ENCODE measurements at places on chromosomes 16 and 17.
A peak's percentile ranks its signal among the peaks of the same experiment; 100 is the strongest.

DNA sequence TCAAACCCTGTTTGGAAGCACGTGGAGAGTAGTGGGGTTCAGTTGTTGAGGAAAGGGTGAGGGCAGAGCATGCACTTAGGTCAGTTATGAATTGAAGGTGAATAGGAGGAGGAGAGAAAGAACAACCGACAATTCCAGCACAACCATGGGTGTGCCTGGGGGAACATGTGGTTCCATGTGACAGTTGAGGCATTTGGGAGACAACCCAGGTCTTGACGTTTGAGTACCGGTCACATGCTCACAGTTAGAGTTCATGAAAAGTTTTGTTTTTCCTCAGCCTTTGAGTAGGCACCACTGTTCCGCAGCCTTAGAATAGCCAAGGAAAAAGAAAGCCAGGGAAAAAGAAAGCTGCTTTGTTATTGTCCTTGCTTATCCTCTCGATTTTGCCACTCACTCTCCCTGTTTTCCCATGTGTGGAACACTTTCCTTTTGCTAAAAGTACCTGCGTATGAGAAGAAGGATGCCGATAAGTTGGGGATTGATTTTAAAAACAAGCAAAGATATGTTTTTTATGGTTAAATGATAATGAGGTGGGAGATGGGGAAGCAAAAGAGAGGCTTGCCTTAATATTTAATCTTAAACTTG, 25.6 kb upstream of the ABCC11 start:
- DNase-seq, result no peak

GRCh38 chr17:79851461-79851817, 12.2 kb upstream of the CBX4 start:
- DNase-seq, result no peak

DNA sequence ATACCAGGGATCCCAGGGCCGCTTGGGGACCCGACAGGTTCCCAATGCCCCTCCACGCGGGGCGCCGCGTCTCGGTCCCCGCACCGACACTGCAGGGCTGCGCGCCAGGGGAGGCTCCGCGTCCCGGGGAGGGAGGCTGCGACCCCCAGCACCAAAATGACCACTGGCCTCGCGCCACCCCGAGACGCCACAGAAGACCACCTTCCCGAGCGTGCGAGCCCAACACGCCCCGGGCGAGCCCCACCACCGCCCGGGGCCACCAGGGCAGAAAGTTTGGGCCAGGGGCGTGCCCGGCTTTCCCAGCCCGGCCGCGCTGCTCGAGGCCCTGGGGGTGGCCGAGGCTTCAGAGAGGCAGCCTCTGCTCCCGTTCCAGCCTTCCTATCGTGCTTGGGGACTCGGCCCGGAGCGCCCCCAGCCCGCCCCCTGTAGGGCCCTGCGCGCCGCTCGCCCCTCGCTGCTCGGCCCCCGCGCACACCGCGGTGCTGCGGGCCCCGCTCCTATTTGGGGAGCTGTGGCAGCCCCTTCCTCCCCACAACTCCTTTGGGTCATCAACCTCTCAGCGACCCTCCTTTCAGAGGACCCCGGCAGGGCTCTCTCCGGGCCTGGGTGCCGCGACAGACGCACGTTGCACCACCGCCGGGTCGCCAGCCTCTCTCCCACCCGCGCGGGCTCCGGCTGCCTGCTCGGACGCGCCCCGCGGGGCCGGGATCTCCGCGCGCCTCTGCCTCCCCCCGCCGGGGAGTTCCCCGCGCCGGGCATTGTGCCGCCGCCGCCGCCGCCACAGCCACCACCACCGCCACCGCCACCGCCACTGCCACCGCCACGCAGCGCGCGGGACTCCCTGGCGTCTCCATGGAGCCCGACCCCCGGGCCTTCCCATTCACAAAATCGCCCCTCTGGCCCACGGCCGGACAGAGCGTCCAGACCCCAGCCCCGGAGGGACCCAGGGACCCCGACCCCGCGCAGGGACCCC, 892 bp downstream of the RBFOX3 start:
- DNase-seq, result no peak

GRCh38 chr16:49876716-49877129, 20.8 kb upstream of the ZNF423 start:
- peak; percentile 70 for DNase-seq

DNA sequence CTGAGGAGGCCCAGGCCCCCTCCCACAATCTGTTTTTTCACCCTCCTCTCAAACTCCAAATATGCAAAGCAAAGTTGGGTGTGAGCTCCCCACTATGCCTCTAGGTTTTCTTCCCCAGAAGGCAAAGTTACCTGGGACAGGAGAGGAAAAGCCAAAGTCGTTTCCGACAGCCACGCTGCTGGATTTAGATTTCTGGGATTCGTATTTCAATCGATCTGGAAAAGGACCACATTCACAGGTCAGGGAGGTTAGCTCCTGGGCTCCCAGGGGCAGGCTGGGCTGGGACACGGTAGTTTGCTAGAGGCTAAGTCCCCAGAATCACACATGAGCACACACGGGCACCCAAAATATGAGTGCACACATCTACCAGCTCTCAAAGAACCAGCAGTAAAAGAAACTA, 21.3 kb upstream of the MRPS23 start:
- no peak for DNase-seq

GRCh38 chr17:34275881-34276280, 5.9 kb downstream of the CCL7 start:
- DNase-seq, result no peak

DNA sequence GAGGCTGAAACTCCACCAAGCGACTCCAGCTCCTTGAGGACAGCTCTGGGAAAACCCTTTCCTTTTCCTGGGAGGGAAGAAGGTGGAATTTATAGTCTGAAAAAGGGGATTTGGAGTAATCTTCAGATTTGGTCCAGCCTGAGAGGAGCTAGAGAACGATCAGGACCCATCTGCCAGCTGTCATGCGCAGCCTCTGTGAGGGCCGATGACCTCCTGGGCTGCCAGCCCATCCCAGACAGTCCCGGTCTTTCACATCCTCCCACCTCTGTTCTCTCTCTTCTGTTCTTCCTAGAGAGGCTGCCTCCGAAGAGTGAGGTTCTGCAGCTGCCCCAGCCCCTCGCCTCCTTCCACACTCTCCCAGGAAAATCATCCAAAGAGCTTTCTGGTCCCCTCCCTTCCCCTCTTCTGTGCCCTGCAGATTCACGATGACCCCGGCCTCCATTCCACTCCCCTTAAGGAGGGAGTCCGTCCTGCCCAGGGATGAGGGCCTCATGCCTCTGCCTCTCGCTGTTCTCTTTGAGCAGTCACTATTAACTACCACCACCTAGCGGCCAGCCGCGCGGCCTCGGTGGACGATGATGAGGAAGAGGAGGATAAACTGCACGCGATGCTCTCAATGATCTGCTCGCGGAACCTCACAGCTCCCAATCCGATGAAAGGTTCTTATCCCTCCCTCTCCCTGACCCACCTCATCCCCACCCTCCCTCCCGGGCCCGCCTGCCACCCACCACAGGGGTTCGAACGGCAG, 29.6 kb downstream of the SGSM2 start:
- DNase-seq, result no peak

- DNase-seq, result no peak
Observed at GRCh38 chr17:77501751-77502625, 361.2 kb downstream of the SEC14L1 start.

DNA sequence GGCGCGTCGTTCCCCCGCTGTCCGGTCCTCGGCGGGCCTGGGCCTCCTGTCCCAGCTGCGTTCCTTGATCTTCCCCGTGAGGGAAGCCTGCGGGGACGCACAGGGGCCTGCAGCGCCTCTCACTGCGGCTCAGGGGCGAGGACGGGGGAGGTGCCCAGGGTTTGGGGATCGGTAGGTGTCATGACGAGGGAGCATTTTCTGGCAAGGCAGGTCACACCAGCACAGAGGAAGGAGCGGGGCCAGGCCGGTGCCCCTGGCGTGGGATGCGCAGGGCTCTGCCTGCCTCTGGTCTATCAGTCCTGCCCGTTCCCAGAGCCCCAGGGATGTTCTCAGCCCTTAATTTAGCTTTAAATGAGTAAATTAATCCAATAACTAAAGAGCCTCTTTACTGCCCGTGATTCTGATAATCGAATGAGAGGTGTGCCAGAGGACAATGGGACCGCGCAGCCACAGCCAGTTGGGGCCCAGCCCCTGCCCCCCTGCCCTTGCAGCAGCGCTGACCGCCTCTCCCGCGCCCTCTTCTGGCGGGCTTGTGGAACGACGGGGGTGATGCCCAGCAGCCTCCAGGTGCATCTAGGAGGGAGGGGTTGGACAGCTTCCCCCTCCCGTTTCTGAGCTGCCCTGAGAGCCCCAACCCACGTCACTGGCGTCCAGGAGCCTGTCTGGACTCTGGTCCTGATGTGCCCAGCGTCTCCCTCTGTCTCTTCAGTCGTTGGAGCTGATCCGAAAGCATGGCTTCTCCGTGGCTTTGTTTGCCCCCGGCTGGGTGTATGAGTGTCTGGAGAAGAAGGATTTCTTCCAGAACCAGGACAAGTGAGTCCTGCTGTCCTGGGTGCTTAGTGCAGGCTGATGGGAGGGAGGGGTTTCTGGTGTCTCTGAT, 7.9 kb downstream of the ENGASE start:
- DNase-seq, result no peak

Measured in right kidney (tissue), 9 donors.